Right cardiac atrium (tissue), 5 donors: ENCODE measurements at places on chromosomes 13 and 19. TPM values are rescaled to one million over a fixed set of nuclear protein-coding genes. Genes with fewer than 3 reads are reported as not detected.

GRCh38 chr13:38624822-38625221 is 62.1 kb upstream of the FREM2 start:
- no peak for DNase-seq

- DNase-seq = peak; percentile 75
These were observed 10.3 kb downstream of the SH3GL1 start for GRCh38 chr19:4390017-4390566.

GRCh38 chr19:32318884-32319520 is 26.4 kb upstream of the ZNF507 start:
- no peak for DNase-seq

DNA sequence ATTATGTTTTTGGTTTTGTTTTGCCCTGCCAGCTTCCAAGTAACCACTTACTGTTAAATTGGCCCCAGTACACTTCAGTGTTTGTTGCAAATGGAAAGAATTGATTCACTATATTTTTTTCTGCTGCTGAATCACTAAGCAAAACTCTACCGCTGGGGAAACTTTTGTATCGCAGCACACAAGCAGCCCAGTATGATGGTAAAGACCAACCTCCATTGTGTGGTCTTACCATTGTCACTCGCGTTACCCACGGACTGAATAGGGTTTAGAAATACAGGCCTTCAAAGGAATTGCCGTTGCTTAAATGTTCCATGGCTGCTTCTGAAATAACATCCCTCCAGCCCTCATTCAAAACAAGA is 7.9 kb downstream of the SPATA13 start:
- no peak for DNase-seq

- DNase-seq = peak; percentile 66
These were observed 379 bp downstream of the LRP3 start for GRCh38 chr19:33194532-33194885.

DNA sequence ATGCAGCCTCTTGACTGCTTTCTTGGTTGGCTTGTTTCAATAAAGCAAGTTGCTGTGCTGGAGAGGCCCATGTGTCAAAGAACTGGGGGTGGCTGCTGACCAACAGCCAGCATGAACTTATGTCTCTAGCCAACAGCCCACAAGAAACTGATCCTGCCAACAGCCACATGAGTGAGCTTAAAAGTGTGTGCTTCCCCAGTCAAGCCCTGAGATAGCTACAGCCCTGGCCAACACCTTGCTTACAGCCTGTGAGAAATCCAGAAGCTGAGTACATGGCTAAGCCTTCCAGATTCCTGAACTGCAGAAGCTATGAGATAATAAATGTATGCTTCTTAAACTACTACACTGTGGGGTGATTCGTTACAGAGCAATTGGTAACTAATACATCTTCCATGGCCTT is 38.9 kb upstream of the IPO5 start:
- no peak for DNase-seq

The DNMT1 gene
- total RNA-seq = 21.0 TPM
